Fibroblast of skin of left biceps (primary cell): ENCODE measurements at places on chromosomes 5 and 9.
A peak's percentile ranks its signal among the peaks of the same experiment; 100 is the strongest.

- no peak for DNase-seq
These were observed 26.6 kb downstream of the ENHO start for GRCh38 chr9:34496149-34496712.

DNA sequence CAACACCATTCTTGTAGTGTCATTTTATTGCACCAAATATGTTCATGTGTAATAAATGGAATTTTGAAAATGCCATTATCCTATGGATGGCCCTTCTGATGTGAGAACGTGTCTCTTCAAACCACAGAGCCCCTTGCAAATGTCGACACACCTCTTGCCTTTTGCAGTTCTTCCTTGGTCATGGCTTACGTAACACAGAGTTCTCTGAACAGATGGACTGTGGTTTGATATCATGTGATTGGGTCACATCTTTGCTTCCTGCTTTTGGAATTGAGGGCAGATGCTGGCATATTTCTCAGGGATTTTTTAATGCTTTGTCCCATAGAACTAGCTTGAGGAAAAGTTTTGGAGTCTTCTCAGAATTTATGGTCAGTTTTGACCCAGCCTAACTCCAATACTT lies 4.6 kb downstream of the TGFBR1 start:
- DNase-seq, result peak; percentile 59

- no peak for DNase-seq
These were observed 60.6 kb upstream of the GRIA1 start for GRCh38 chr5:153429761-153430380.

- DNase-seq, result no peak
These were observed 39.0 kb downstream of the KCNIP1 start for GRCh38 chr5:170542691-170543293.

GRCh38 chr5:38832810-38833209 lies 13.0 kb upstream of the OSMR start:
- no peak for DNase-seq
